ENCODE measurements at places on chromosomes 5 and 9.

- H3K4me3 ChIP-seq = no peak overlapping the region
- no peaks in the 10 kb centered on the region for H3K27me3 ChIP-seq
- no peaks in the 10 kb centered on the region for H3K4me1 ChIP-seq
Observed at GRCh38 chr5:171074747-171075146, 212.9 kb downstream of the RANBP17 start.

DNA sequence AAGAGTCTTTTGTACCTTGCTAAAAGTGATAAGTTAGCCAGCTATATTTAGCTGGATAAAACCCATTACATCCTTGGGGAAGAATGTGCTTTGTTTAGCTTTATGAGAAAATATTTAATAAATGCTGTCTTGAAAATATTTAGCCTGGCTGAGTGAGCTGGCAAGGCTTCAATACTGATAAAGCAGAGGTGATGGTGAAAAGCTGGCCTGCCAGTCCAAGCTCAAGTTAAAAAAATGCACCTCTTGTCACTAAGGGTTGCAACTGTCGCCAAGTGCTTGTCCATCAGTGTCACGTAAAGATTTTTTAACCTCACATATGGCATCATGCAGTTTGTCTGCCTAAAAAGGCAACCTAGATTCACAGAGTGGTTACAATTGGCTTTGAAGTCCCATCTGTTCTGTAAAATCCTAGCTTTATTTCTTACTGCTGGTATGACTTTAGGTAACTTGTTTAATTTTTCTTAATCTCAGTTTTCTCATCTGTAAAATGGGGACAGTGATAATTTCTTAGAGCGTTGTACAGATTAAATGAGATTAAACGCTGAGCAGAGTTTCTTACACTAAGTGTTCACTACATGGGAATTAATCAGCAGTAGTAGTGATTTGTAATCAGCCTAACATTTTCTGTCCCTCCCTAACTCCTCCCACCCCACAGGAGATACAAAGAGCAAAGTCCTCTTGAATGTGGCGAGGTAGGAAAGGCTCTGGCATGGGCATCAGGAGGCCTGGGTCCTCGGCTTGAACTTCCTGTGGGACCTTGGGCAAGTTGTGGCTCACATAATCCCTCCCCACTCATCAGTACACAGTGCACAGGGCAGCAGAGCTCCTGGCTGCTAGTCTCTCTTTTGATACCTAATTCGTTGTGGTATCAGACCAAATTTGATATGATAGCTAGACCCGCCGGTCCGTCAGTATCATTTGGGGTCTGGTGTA lies 48.7 kb downstream of the PIK3R1 start:
- H3K36me3 ChIP-seq = no peaks in the 10 kb centered on the region
- no peak for DNase-seq
- no peak overlapping the region for H3K4me3 ChIP-seq
- peak overlapping the region; percentile 60 for H3K27ac ChIP-seq

DNA sequence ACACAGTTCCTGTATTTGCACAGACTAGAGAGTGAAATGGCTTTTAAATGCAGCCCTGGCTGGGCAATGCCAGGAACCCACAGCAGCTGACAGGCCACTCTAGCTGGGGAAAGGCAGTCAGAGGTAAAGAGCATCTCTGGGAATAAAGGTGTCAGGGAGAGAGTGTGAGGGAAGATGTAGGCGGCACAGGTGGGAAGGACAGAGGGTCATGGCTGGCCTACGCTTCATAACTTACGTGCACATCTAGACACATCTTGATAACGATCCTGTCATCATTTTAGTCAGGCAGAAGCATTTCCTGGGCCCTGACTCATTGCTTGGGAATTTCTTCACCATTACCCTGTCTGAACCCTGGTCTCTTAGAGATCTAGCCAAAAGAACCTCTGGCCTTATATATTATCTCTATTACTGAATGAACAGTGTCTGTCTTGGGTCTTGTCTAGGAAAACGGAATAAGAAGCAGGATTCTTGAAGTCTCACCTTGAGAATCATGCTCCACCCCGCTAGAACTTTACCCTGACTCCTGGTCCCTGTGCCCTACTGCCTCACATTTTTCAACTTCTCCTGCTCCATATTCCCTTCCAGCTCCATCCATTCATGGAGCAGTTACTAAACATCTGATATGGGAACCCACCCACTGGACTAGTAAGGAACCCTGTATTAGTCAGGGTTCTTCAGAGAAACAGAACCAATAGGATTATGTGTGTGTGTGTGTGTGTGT lies 106.4 kb upstream of the ELL2 start:
- no peak overlapping the region for H3K4me3 ChIP-seq
- H3K4me1 ChIP-seq = peaks cover 16% of the 10 kb centered on the region
- DNase-seq = no peak

DNA sequence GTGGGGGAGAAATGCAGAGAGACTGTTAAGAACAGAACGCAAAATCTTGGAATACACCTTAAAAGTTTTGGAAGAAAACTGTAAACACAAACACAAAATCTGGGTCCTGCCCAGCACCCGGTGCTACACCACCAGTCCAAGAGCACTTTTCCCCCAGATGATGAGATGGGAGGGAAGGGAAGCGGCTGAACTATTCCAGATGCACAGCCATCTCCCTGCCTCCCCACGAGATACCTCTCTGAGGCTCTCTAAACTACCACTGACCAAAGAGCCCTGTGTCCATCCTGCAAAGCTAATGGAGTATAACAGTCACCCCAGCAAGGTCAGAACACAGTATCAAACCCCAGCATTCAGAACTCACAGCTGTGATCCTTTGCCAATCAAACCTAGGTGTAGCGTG lies 8.0 kb downstream of the SPARC start:
- H3K4me3 ChIP-seq = no peak overlapping the region
- no peak overlapping the region for H3K27ac ChIP-seq
- H3K4me1 ChIP-seq = no peaks in the 10 kb centered on the region
- H3K27me3 ChIP-seq = peaks cover 13% of the 10 kb centered on the region

DNA sequence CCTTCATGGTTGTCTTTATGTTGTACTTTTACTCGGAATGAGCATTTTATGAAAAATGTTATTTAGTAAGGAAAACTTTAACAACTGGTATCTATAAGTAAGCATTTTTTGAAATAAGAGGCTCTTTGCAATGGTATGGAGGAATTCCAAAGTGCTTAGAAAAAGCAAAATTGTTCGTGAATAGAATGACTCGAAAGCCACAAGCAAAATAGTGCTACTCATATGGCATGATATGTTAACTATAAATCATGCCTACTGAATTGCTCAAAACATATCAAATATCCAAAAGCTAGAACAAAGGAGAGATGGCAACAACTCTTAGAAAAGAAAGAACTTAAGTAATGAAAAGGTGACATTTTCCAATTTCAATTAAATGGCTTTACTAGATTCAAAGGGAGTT lies 216.3 kb downstream of the KIAA0825 start:
- H3K4me1 ChIP-seq = no peaks in the 10 kb centered on the region
- H3K27me3 ChIP-seq = no peaks in the 10 kb centered on the region
- no peak overlapping the region for H3K4me3 ChIP-seq
- no peak for DNase-seq
- no peak overlapping the region for H3K27ac ChIP-seq

GRCh38 chr5:89930591-89931392 lies 478.8 kb downstream of the CETN3 start:
- H3K36me3 ChIP-seq = no peaks in the 10 kb centered on the region
- H3K4me1 ChIP-seq = no peaks in the 10 kb centered on the region
- H3K4me3 ChIP-seq = no peak overlapping the region

DNA sequence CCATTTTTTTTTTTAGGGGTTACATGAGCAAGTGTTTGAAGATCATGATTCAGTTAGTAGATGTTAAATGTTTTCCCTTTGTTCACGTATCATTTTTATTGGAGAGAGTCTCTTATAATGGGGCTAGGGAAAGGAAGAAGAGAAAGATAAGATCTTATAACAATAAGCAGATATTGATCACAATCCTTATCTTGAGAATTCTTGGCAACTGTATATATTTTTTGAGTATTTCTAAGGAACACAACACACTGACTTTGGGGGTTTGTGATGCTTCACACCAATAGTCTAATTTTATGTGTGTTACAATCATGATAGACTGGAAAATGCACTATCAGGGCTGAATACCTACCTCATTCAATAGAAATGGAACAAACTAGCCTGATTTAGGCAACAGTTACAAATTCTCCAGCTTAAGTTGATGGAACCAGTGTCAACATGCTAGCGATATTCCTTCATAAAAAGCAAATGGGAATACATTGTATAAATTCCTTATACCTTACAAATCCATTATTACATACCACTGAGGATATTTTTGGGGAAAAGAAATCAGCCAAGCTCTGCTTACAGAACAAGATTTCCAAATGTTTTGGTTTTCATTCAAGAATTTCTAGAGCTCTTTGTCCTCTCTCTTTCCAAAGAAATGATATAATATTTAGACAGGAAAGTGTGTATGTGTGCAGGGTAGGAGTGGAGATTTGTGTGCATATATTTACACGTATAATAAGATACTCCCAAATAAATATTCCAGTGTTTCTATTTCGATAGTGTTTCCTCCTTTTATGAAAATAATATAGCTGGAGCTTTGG lies 41.5 kb downstream of the SVEP1 start:
- no peaks in the 10 kb centered on the region for H3K4me1 ChIP-seq
- no peaks in the 10 kb centered on the region for H3K36me3 ChIP-seq
- H3K27me3 ChIP-seq = no peaks in the 10 kb centered on the region
- H3K27ac ChIP-seq = no peak overlapping the region
- DNase-seq = no peak
- H3K4me3 ChIP-seq = no peak overlapping the region

- no peaks in the 10 kb centered on the region for H3K27me3 ChIP-seq
- H3K27ac ChIP-seq = no peak overlapping the region
- no peaks in the 10 kb centered on the region for H3K4me1 ChIP-seq
- no peaks in the 10 kb centered on the region for H3K36me3 ChIP-seq
Observed at GRCh38 chr9:27714388-27714787, 141.1 kb upstream of the C9orf72 start.

- no peaks in the 10 kb centered on the region for H3K4me1 ChIP-seq
- H3K36me3 ChIP-seq = peaks cover 17% of the 10 kb centered on the region
- H3K4me3 ChIP-seq = no peak overlapping the region
- H3K27ac ChIP-seq = no peak overlapping the region
Observed at GRCh38 chr9:5721279-5722087, 92.6 kb downstream of the RIC1 start.

DNA sequence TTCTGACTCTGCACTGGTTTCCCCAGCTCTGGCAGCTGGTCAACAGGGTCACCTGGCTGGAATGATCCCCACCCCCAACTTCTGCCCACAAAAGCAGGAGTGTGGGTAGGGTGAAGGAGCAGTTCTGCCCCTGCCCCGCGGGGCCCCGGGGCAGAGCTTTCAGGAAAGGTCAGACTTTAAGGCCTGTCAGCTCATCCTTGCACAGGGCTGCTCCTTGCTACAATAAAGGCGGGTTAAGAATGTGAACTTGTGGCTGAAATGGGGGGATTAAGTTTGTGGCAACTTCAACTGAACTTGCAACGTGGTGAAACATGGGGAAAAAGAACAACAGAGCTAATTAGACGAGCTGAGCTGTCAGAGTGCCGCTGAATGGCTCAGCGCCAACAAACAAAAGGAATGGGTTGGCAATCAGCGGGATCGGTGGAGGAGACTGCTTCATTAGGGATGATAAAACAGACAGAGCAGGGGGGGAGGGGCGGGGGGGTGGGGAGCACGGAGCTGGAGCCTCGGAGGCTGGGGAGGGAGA lies 50.8 kb downstream of the CRB2 start:
- H3K27me3 ChIP-seq = no peaks in the 10 kb centered on the region
- no peak overlapping the region for H3K27ac ChIP-seq
- no peak overlapping the region for H3K4me3 ChIP-seq
- H3K4me1 ChIP-seq = no peaks in the 10 kb centered on the region
- no peaks in the 10 kb centered on the region for H3K36me3 ChIP-seq

GRCh38 chr9:136619742-136620440 lies 42.8 kb upstream of the EGFL7 start:
- H3K27ac ChIP-seq = peak overlapping the region; percentile 73
- no peaks in the 10 kb centered on the region for H3K27me3 ChIP-seq
- H3K36me3 ChIP-seq = no peaks in the 10 kb centered on the region
- no peak for DNase-seq
- peaks cover 70% of the 10 kb centered on the region for H3K4me1 ChIP-seq
- H3K4me3 ChIP-seq = no peak overlapping the region

DNA sequence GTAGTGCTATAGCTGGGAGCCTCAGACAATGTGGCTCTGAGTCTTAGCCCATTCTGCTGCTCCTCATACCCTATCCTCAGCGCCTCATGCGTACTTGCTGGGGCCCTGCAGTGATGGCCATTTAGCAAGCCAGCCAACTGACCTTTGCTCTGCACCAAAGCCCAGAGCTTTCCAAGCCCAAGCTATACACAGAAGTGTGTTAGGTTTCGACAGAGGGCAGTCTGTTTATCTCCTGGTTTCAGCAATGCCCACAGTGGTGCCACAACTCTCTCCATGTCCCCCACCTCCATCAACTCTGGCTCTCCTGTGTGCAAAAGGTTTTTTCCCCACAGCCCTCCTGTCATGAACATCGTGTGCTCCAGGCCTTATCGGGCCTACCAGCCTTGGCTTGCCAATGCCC lies 16.9 kb downstream of the GNG10 start:
- no peak overlapping the region for H3K27ac ChIP-seq
- H3K27me3 ChIP-seq = no peaks in the 10 kb centered on the region
- no peak overlapping the region for H3K4me3 ChIP-seq
- no peaks in the 10 kb centered on the region for H3K36me3 ChIP-seq

GRCh38 chr9:96486386-96487028 lies 36.5 kb downstream of the HABP4 start:
- peaks cover 3% of the 10 kb centered on the region for H3K36me3 ChIP-seq
- H3K27me3 ChIP-seq = no peaks in the 10 kb centered on the region
- no peak for DNase-seq

- no peaks in the 10 kb centered on the region for H3K36me3 ChIP-seq
- H3K27ac ChIP-seq = no peak overlapping the region
- no peak for DNase-seq
- no peak overlapping the region for H3K4me3 ChIP-seq
Observed at GRCh38 chr5:53397845-53398244, 82.6 kb upstream of the FST start.

- H3K4me3 ChIP-seq = no peak overlapping the region
- H3K27me3 ChIP-seq = no peaks in the 10 kb centered on the region
- peaks cover 13% of the 10 kb centered on the region for H3K4me1 ChIP-seq
- H3K36me3 ChIP-seq = no peaks in the 10 kb centered on the region
- no peak for DNase-seq
- no peak overlapping the region for H3K27ac ChIP-seq
Observed at GRCh38 chr9:99093492-99093791, 11.5 kb upstream of the TGFBR1 start.

- H3K27me3 ChIP-seq = peaks cover 3% of the 10 kb centered on the region
- H3K4me3 ChIP-seq = no peak overlapping the region
- no peak overlapping the region for H3K27ac ChIP-seq
- no peak for DNase-seq
- no peaks in the 10 kb centered on the region for H3K4me1 ChIP-seq
- no peaks in the 10 kb centered on the region for H3K36me3 ChIP-seq
Observed at GRCh38 chr9:114229295-114229694, 74.0 kb downstream of the COL27A1 start.

- no peaks in the 10 kb centered on the region for H3K4me1 ChIP-seq
- no peak overlapping the region for H3K4me3 ChIP-seq
- no peaks in the 10 kb centered on the region for H3K27me3 ChIP-seq
- H3K36me3 ChIP-seq = peaks cover 32% of the 10 kb centered on the region
- DNase-seq = no peak
Observed at GRCh38 chr5:62538017-62538942, 40.3 kb upstream of the LRRC70 start.

GRCh38 chr9:87199782-87200181 lies 252.5 kb upstream of the GAS1 start:
- H3K27me3 ChIP-seq = no peaks in the 10 kb centered on the region
- no peaks in the 10 kb centered on the region for H3K4me1 ChIP-seq
- no peaks in the 10 kb centered on the region for H3K36me3 ChIP-seq
- DNase-seq = no peak
- no peak overlapping the region for H3K4me3 ChIP-seq
